Endodermal cell (in vitro differentiated cells): ENCODE measurements at places on chromosomes 1 and 21.

GRCh38 chr1:32052887-32053286 lies 19.9 kb upstream of the TMEM39B start:
- DNase-seq = peak; percentile 15
- H3K4me3 ChIP-seq = no peak overlapping the region
- no peaks in the 10 kb centered on the region for H3K4me1 ChIP-seq
- H3K27ac ChIP-seq = no peak overlapping the region
- peaks cover 72% of the 10 kb centered on the region for H3K36me3 ChIP-seq

DNA sequence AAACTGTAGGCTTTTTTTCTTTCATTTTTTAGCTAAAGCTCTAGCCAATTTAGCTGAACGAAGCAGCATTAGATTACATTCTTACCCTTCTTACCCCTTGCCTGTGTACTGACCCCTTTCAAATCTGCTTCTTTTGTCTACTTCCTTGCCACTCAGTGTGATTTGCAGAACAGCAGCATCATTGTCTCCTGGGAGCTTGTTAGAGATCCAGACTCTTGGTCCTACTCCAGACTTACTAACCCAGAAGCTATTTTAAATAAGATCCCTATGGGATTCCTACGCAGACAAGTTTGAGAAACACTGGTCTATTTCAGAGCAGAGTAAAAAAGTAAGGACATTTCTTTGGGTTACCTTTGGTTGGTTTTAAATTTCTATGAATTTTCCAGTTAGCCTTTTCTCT lies 13.8 kb downstream of the LRRC39 start:
- no peaks in the 10 kb centered on the region for H3K36me3 ChIP-seq
- peak overlapping the region; percentile 70 for H3K27ac ChIP-seq
- no peaks in the 10 kb centered on the region for H3K4me1 ChIP-seq
- H3K27me3 ChIP-seq = no peaks in the 10 kb centered on the region
- DNase-seq = no peak
- H3K4me3 ChIP-seq = no peak overlapping the region

DNA sequence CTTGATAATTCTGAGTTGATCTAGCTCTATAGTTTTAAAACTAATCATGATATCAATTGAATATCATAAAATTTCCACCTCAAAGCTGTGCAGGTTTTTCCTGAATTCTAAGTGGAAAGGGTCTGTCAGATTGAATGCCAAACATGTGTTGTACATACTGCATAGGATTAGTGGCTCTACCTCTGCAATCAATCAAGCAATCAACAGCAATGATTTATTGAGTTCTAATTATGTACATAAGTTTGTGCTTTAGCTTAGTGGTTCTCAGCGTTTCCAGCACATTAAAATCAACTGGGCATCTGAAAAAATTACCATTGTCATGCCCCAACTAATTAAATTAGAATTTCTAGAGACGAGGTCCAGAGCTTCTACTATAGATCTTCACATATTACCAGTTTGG lies 251.5 kb downstream of the BACH1 start:
- H3K4me3 ChIP-seq = no peak overlapping the region
- no peaks in the 10 kb centered on the region for H3K4me1 ChIP-seq
- no peaks in the 10 kb centered on the region for H3K27me3 ChIP-seq
- H3K36me3 ChIP-seq = no peaks in the 10 kb centered on the region

GRCh38 chr1:241762713-241763339 lies 85.2 kb upstream of the EXO1 start:
- H3K4me3 ChIP-seq = no peak overlapping the region
- H3K27ac ChIP-seq = no peak overlapping the region
- DNase-seq = no peak
- H3K36me3 ChIP-seq = no peaks in the 10 kb centered on the region
- no peaks in the 10 kb centered on the region for H3K4me1 ChIP-seq
- peaks cover 26% of the 10 kb centered on the region for H3K27me3 ChIP-seq

- H3K4me3 ChIP-seq = no peak overlapping the region
- no peaks in the 10 kb centered on the region for H3K36me3 ChIP-seq
- DNase-seq = no peak
- no peak overlapping the region for H3K27ac ChIP-seq
- no peaks in the 10 kb centered on the region for H3K4me1 ChIP-seq
Observed at GRCh38 chr1:196545222-196545621, 63.0 kb downstream of the KCNT2 start.

- H3K4me1 ChIP-seq = no peaks in the 10 kb centered on the region
- DNase-seq = peak; percentile 90
- no peak within 1 kb of the TSS for H3K27ac ChIP-seq
- H3K27me3 ChIP-seq = peaks cover 55% of the 10 kb centered on the region
- no peaks in the 10 kb centered on the region for H3K36me3 ChIP-seq
Observed at GRCh38 chr1:40783001-40783905, at the start of gene KCNQ4. TSS of gene KCNQ4 (plus strand) at chr1:40783787. CDS start at chr1:40784094, 307 bp downstream.

DNA sequence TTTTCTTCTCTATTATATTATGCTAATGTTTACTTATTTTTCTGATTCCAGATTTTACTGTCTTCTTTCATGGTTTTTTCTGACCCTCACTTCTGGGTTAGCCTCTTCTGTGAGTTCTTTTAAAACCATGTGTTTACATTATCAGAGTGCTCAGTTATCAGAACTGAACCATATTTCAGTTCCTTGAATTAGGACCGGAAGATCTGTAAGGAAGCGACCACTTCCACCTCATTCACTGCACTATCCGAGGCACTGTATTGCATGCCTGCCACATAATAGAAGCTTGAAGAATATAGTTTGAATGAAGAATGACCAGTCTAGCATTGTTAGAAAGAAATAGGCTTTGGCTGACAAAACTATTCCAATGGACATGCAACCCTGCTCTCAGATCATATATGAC lies 281.0 kb upstream of the DEPDC1 start:
- H3K4me3 ChIP-seq = no peak overlapping the region
- H3K27ac ChIP-seq = no peak overlapping the region

- no peak overlapping the region for H3K27ac ChIP-seq
- DNase-seq = no peak
- no peak overlapping the region for H3K4me3 ChIP-seq
- no peaks in the 10 kb centered on the region for H3K4me1 ChIP-seq
- H3K36me3 ChIP-seq = no peaks in the 10 kb centered on the region
Observed at GRCh38 chr1:65572701-65573421, 152.4 kb downstream of the LEPR start.

GRCh38 chr1:94591823-94592570 lies 50.4 kb upstream of the F3 start:
- H3K36me3 ChIP-seq = no peaks in the 10 kb centered on the region
- peak overlapping the region; percentile 90 for H3K27ac ChIP-seq
- H3K4me3 ChIP-seq = no peak overlapping the region
- DNase-seq = peak; percentile 31

DNA sequence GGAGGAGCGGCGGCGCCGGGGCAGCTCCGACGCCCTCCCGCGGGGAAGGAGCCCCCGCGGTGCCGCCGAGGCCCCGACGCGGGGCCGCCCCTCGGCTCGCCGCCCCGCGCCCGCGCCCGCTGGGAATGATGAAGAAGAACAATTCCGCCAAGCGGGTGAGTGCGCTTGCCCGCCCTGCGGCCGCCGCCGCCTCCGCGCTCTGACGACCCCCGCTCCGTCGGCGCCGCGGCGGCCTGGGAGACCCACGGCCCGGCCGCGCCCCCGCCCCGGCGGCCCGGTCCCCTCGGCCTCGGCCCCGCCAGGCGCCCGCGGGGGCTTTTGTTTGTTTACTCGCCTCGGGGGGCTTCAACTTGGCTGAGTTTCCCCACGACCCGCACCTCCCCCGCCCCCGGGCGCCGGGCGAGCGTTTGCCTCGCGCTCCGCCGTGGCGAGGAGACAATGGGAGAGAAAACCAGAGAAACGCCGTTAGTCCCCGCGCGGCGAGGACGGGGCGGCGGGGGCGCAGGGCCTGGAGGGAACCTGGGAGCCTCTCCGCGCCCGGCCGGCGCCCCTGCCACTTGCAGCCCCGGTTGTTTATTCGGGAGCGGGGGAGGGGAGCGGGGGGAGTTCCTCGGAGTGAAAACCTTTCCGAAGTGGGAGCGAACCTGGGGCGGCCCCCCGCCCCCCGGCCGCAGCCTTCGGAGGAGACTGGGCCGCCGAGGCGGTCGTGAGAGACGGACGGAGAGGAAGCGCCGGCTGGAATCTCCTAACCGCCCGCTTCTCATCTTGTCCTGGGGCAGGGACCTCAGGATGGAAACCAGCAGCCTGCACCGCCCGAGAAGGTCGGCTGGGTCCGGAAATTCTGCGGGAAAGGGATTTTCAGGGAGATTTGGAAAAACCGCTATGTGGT lies 661 bp downstream of the PLEKHO1 start:
- DNase-seq = peak; percentile 69
- H3K27me3 ChIP-seq = no peaks in the 10 kb centered on the region
- H3K27ac ChIP-seq = peak overlapping the region; percentile 91
- no peaks in the 10 kb centered on the region for H3K4me1 ChIP-seq

GRCh38 chr1:156697481-156697880 lies 7.9 kb downstream of the CRABP2 start:
- H3K27me3 ChIP-seq = no peaks in the 10 kb centered on the region
- H3K27ac ChIP-seq = no peak overlapping the region
- no peak for DNase-seq
- H3K36me3 ChIP-seq = peaks cover 14% of the 10 kb centered on the region

DNA sequence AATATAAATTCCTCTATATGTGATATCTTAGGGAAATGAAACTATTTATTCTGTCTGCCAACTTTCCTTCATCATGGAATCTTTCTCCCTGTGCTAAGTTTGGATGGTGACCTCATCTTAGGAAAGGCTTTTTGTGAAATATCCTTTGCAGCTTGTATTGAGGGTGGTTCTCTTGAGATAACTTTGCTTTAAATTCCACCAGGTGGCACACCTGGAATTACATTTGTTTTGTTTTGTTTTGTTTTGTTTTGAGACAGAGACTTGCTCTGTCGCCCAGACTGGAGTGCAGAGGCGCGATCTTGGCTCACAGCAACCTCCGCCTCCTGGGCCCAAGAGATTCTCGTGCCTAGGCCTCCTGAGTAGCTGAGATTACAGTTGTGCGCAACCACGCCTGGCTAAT lies 7.6 kb upstream of the CD1A start:
- no peaks in the 10 kb centered on the region for H3K27me3 ChIP-seq
- no peak for DNase-seq
- no peaks in the 10 kb centered on the region for H3K36me3 ChIP-seq
- no peak overlapping the region for H3K27ac ChIP-seq
- no peak overlapping the region for H3K4me3 ChIP-seq

DNA sequence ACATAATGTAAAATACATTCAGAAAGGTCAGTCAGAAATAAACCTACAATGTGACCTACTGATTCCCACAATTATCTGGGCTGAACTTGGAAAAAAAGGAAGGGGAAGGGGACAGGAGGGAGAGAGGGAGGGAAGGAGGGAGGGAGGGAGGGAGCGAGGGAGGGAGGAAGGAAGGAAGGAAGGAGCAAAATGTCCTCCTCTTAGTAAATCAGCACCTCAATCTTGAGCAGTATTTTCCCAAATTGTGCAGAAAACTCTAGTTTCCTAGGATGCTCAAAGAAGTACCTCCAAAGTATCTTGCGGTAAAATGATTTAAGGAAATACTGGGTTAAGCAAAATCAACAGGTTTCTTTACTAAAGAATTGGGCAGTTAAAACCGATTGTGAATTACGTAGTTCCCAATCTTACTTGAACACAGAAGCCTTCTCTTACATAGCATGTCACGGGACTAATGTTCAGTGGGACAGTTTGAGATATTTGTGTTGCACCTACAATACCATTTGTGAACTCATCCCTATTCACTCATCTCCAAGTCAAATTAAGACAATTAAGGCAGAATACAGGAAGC lies 51.0 kb upstream of the ASPM start:
- DNase-seq = no peak
- no peaks in the 10 kb centered on the region for H3K36me3 ChIP-seq
- peak overlapping the region; percentile 99 for H3K4me3 ChIP-seq
- no peak overlapping the region for H3K27ac ChIP-seq

- H3K27ac ChIP-seq = no peak overlapping the region
- no peak overlapping the region for H3K4me3 ChIP-seq
- H3K27me3 ChIP-seq = no peaks in the 10 kb centered on the region
- DNase-seq = no peak
- no peaks in the 10 kb centered on the region for H3K4me1 ChIP-seq
- no peaks in the 10 kb centered on the region for H3K36me3 ChIP-seq
Observed at GRCh38 chr1:170200621-170201397, 55.0 kb downstream of the NTMT2 start.

- H3K4me3 ChIP-seq = no peak overlapping the region
- no peak for DNase-seq
- H3K27ac ChIP-seq = no peak overlapping the region
- H3K36me3 ChIP-seq = no peaks in the 10 kb centered on the region
- peaks cover 5% of the 10 kb centered on the region for H3K27me3 ChIP-seq
- H3K4me1 ChIP-seq = peaks cover 15% of the 10 kb centered on the region
Observed at GRCh38 chr1:56824938-56825337, 5.7 kb upstream of the FYB2 start.

DNA sequence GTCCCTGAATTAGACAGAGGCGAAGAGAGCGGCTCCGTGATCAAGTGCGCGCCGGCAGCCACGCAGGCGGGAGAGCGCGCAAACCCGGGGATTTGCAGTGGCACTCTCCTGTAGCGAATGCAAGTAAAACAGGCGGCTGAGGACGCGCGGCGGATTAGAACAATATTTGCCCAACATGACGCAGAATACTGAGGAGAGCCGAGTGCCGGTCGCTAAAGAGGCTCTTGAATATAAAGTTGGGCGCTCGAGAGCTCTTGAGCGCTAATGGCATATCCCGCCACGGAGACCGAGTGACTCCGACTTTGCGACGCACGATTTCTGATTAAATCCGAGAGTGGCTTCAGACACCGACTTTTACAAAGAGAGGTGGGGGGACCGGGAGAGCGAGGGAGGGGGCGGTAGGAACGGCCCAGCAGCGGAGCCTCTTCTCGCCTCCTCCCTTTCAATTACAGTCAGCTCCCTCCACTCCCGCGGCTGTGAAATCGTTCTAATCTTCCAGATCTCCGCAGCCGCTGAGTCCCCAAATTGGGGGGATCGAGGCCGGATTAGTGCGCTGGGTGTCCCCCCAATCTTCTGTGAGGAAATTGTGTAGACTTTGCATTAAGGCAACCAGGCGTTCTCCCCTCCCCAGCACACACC lies 2.3 kb downstream of the PAX7 start:
- peaks cover 15% of the 10 kb centered on the region for H3K4me1 ChIP-seq
- peaks cover 100% of the 10 kb centered on the region for H3K27me3 ChIP-seq
- peak; percentile 78 for DNase-seq
- no peaks in the 10 kb centered on the region for H3K36me3 ChIP-seq
- H3K27ac ChIP-seq = no peak overlapping the region

GRCh38 chr1:172344444-172344843 lies 76.0 kb upstream of the C1orf105 start:
- H3K4me3 ChIP-seq = no peak overlapping the region
- no peak overlapping the region for H3K27ac ChIP-seq
- peaks cover 2% of the 10 kb centered on the region for H3K4me1 ChIP-seq
- no peaks in the 10 kb centered on the region for H3K36me3 ChIP-seq
- H3K27me3 ChIP-seq = no peaks in the 10 kb centered on the region

- DNase-seq = no peak
- no peaks in the 10 kb centered on the region for H3K36me3 ChIP-seq
- H3K27ac ChIP-seq = no peak overlapping the region
- peaks cover 9% of the 10 kb centered on the region for H3K4me1 ChIP-seq
- H3K27me3 ChIP-seq = no peaks in the 10 kb centered on the region
- no peak overlapping the region for H3K4me3 ChIP-seq
Observed at GRCh38 chr1:155005076-155006011, 2.7 kb downstream of the ZBTB7B start.
